H1 (cell line): ENCODE measurements at places on chromosomes 7 and 10.

- no peak for DNase-seq
Observed at GRCh38 chr10:70267161-70267933, 16.5 kb downstream of the NPFFR1 start.

- no peak for DNase-seq
Observed at GRCh38 chr7:85176197-85176596, 10.7 kb downstream of the SEMA3D start.

DNA sequence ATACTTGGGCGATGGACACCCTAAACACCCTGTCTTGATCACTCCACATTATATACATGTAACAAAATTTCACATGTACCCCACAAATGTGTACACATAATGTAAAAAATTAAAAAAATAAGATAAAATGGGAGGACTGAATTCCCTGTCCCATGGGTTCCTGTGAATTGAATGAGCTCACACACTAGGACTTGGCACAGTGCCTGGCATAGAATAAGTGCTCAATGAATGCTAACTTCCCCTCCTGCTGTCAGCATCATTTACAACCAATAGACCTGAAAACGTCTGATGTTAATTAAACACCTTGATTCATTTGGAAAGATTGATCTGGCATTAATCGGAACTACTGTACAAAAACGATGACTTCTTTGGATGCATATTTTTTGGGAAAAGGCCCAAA is 117.3 kb upstream of the ZNF438 start:
- no peak for DNase-seq

- no peak for DNase-seq
Observed at GRCh38 chr7:106317971-106318370, 33.2 kb upstream of the NAMPT start.
